ENCODE measurements at places on chromosomes 1 and 21. TPM values are rescaled to one million over a fixed set of nuclear protein-coding genes. Genes with fewer than 3 reads are reported as not detected.

The HPCA gene
- not detected for total RNA-seq

The TMEM50B gene
- 34.9 TPM for total RNA-seq

The ALG14 gene
- total RNA-seq: 3.1 TPM

GRCh38 chr1:31977385-31978131, 36.1 kb upstream of the KHDRBS1 start:
- DNase-seq: peak; percentile 29

- no peak for DNase-seq
These were observed 18.5 kb downstream of the TNFRSF1B start for GRCh38 chr1:12185036-12185917.
